ENCODE measurements at places on chromosomes 3 and 15.

DNA sequence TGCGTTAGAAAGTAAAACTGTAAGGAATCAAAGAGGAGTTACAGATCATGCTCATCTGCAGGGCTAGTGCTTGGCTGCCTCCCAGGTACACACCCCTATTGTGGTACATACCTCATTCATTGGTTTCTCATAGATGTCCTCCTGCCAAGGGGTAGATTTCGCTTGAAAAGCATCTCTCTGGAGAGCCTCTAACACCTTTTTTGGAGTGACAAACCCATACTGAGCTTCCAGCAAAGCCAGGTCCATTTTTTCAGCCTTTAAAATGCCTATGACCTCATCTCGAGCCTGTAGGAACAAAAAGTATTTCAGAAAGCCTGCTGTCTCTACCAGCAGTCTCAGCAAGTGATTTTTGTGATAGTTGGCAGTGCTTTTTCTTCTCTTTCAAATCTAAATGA lies 112.1 kb downstream of the CMSS1 start:
- no peak for DNase-seq

DNA sequence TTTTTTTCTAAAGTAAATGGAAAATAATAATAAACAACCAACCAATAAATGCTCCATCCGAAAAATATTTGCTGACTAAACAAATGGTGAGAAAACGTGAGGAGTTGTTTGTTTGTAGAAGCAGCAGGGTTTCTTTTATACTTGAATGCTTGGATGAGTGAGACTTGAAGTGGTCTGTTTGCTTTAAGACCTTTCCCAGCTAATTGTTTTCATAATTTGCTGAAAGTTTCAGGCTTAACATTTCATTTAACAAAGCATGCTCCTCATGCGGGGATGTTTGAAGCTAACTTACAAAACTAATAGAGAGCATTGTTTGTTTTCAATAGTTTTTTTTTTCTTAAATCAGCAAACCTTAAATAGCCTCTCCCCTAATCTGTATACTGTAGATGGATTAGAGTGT lies 484.6 kb downstream of the ROBO2 start:
- no peak for DNase-seq

DNA sequence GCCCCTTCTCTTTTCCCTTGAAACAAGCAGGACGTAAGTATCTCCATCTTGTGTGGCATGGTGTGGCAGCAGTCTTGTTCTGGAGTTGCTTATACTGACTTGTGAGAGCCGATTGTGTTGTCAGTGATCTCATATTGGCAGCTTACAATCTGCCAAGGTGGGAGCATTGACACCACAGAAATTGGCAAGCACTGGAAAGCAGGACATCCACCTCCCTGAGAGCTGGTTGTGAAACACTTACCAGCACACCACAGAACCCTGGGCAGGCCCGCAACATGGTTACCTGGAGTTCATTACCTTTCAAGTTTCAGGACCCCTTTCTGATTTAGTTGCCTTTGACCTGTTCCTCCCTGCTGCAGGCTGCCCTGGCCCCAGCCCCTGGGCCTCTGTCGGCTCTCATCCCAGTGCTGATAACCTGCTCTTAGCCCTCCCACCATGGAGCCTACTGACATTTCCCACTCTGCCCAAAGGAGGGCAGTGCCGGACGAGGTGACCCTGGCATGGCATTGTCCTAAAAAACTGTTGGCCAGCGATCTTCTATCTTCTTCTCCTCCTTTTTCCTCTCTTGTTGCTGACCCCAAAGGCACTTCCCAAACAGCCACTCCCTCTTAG lies 10.6 kb upstream of the ATP2B2 start:
- no peak for DNase-seq

- DNase-seq: no peak
Observed at GRCh38 chr3:172799246-172799645, 48.7 kb downstream of the ECT2 start.

GRCh38 chr3:44862226-44862637 lies 520 bp downstream of the TMEM42 start:
- DNase-seq: no peak

DNA sequence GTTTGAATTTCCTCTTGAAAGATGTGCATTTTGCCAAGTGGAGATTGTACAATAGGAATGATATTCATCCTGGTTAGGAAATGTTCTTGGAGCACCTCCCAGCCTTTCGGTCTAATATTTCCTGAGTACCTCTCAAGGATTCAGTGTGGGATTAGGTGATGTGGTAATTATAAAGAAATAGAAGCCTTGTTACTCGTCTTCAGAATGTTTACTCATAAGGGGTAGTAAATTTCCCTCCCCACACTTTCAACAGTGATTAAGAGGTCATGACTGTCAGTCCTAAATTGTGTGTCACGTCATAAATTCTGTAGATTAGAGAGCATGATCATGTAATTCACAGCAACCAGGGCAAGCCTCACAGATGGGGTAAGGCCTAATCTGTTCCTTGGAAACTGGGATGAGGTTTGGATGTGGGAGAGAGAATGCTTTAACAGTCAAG lies 633.1 kb upstream of the TBL1XR1 start:
- DNase-seq: no peak

DNA sequence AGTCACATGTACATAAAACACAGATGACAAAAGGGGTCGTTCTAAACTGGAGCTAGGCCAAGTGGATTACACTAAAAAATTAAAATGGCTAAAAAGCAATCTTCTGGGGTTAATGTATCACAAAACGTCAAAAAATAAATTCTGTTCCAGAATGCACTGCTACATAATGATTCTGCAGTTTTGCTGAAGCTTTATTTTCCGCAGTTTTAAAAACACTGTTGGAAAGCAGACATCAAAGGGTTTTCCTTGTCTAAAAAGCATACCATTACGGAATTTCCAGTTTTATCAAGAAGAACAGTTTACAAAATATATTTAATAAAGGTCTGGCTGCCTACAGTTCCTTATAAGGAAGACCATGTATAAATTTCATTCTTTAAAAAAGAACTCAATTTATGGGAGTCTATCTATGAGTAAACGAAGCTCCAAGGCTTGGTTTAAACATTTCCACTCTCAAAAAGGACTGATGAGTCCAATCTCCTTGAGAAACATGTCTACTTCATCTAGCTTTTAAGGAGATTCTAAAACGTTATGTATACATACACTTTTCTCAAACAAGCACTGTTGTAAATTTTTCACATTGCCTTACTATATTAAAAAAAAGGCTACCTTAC lies 1.3 kb downstream of the DMXL2 start:
- no peak for DNase-seq

GRCh38 chr15:80060356-80061006 lies 1.0 kb downstream of the ZFAND6 start:
- peak; percentile 28 for DNase-seq

DNA sequence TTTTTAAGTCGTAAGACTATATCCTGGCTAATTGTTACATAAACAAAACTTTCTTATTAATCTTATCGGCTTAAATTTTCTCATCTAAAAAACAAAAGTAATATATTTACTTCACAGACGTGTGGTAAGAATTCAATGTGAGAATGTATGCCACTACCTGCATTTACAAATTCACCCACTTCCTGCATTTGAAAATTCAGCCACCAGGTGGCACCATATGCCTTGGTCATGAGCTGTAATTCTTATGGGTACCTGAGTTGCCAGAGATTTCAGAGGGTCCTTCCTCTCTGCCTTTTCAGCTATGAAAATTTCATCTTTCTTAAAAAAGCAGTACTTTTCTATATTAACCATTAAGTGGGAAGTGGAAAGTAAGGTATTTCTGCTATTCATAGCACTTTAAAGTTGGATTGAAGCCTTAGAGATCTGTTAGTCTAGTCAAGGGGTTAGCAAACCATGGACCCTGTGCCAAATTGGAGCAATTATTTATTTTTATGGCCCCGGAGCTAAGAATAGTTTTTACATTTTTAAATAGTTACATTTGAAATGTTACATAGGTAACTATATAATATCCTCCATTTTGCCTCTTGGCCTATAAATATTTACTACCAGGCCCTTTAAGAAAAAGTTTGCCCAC lies 127.8 kb downstream of the HCN4 start:
- DNase-seq: peak; percentile 81

DNA sequence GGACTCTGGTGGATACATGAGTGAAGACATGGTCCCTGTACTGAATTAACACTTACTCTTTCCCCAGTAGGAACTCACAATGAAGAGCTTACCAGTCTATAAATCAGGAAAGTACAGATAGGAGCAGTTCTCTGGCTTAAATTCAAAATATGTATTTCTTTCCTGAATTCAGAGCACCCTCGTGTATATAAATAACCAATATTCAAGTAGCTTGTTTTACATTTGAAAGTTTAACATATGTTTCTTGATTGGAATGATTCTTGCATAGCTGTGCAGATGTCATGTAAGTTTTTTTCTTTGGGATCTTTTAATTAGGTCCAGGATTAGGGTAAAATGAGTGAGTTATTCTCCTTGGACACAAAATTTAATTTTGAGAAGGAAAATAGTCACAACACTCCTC lies 14.8 kb upstream of the TMPRSS7 start:
- DNase-seq: no peak

DNA sequence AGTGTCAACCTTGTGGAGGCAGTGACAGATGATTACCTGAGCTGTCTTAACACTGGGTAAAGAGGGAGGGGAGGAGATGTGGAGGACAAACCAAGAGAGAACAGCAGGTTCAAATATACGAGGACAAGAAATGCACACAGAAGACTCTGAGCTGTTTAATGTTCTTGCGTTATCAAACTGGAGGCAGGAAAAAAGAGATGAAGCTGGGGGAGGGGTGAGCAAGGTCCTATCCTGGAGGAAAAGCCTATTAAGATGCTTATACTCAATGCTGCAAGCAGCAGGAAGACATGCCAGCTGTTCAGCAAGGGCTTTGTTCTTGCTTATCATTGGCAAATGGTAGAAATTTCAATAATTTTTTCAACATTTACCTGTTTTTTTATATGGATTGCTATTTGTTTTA lies 345.7 kb upstream of the TRIM42 start:
- no peak for DNase-seq

GRCh38 chr3:188348435-188349244 lies 194.7 kb downstream of the LPP start:
- no peak for DNase-seq

GRCh38 chr3:23501201-23501802 lies 298.2 kb downstream of the UBE2E2 start:
- no peak for DNase-seq

GRCh38 chr3:3586843-3587646 lies 212.2 kb upstream of the LRRN1 start:
- DNase-seq: no peak

DNA sequence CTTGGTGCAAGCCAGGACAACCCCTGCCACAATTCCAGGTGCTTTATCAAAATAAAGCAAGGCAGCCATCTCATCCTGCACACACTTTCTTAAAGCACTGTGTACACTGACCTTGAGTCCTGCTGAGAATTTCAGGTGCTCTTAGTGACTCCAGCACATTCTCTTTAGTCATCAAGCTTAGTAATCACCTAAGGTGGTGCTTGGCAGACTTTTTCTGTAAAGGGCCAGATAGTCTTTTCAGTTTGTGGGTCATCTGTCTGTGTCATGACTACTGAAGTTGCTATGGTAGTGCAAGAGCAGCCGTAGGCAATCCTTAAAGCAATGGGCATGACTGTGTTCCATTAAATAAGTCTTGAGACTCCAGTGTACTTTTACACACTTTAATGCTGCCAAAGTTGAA lies 36.4 kb downstream of the RIOX2 start:
- DNase-seq: no peak

- DNase-seq: no peak
Observed at GRCh38 chr3:17157713-17158112, 273.0 kb downstream of the PLCL2 start.

- no peak for DNase-seq
Observed at GRCh38 chr3:169675091-169675490, 11.6 kb upstream of the MECOM start.

GRCh38 chr3:115252679-115253078 lies 105.6 kb upstream of the ZBTB20 start:
- no peak for DNase-seq

DNA sequence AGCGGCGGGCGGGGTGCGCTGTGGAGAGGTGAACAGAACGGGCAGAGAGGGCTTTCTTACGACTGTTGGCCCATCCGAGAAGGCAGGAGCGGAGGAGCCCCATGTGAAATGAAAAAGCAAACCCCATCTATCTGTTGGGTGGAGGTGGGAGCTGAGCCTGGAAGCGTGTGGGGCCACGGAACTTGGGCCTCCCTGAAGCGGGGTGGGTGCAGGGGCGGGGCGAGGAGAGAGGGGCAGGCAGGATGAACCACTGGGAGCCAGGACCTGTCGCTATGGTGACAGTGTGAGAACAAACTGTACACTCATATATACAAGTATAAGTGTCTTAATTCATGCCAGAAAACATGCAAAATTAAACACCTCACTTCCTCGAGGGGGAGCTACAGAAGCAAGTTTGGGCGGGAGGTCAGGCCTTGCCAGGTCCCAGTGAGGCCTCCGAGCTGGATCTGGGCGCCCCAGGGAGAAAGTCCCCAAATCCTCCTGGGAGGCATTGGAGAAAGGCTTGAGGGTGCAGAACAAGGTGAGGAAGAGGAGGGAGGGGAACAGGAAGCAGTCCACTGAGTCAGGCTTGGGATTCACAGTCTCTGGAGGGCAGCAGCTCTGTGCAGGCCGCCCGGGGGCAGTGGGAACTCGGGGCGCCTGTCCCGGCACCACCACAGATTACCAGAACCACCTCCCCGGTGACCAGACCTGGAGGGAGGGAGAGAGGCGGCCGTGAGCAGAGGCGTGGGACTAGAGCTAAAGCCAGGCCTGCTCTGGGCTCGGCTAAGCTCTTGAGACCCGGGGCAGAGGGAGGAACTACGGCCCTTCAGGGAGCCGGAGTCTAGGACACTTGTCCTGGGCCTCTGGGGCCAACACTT lies 34.8 kb downstream of the RBPMS2 start:
- no peak for DNase-seq

DNA sequence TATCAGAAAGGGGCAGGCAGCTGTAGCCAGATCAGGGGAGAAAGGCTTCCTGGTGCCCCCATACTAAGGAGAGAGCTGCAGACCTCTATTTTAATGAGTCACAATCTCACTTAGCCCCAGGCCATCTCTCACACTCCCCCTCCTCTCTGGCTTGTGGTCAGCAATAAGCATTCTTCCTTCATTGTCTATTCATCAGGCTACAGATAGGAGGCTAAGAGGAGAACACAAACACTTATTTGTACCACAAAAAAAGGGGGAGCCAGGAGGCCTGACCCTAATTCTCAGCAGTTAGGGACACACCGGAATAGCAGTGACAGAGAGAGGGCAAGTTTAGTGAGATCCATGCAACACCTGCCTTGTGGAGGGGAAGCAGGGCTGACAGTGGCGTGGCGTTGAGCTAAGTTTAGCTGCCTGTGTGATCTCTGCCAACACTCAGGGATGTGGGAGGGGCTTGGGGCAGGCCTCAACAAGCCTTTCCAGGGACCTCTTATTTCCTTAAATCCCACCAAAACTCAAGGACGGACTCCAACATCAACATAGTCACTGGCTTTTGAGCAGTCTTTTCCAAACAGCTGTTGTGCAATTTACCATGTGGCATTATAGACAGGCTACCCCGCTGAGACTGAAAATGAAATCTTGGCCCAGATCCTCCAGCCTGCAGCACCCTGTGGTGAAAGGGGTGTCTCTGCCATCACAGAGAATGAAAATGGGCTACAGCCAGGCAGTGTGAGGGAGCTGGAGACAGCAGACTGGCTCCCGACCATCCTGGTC lies 191.9 kb upstream of the TSC22D2 start:
- DNase-seq: no peak

- no peak for DNase-seq
Observed at GRCh38 chr3:182323898-182324297, 469.4 kb upstream of the ATP11B start.
